ENCODE measurements at places on chromosomes 7 and 10. TPM values are rescaled to one million over a fixed set of nuclear protein-coding genes. Genes with fewer than 3 reads are reported as not detected.

Gene GOT1
- total RNA-seq: 20.3 TPM

Gene ARHGEF35
- total RNA-seq: 7.8 TPM

Gene OR2A42
- total RNA-seq: not detected

Gene RBP3
- not detected for total RNA-seq

Gene ADAP1
- total RNA-seq: 5.9 TPM

Gene SPDYE16
- total RNA-seq: 0.51 TPM

Gene PNLIPRP1
- total RNA-seq: not detected

Gene TLX1
- 0.05 TPM for total RNA-seq

Gene EBF3
- total RNA-seq: 7.8 TPM

Gene COL28A1
- total RNA-seq: 6.2 TPM

Gene PRPS1L1
- 2.7 TPM for total RNA-seq

Gene STEAP1B
- total RNA-seq: 6.4 TPM

Gene MYH16
- not detected for total RNA-seq

DNA sequence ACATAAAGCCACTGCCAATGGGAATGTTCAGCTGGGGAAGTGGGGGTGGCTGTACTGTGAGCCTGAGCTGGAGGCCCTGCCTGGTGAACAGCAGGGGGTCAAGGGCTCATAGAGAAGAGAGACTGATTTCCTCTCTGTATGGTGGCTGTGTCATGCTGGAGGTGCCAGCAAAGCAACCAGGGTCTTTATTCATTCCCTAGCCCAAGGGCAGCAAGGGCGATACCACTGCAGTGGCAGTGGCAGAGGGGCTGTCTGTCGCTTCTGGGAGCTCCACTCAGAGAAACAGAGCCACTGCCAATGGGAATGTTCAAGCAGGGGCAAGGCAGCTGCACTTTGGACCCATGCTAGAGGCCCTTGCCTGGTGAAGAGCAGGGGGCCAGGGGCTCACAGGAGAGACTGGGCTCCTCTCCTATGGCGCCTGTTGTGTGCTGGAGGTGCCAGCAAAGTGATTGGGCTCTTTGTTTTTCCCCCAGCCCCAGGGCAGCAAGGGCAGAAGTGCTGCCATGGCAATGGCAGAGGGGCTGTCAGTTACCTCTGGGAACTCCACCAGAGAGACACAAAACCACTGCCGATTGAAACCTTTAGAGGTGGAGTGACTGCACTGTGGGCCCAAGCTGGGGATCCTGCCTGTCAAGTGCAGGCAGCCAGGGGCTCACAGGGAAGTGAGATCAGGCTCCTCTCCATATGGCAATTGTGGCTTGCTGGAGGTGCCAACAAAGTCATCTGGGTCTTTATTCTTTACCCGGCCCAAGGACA, 545.1 kb downstream of the SH2D4B start:
- no peaks in the 10 kb centered on the region for H3K36me3 ChIP-seq
- H3K4me1 ChIP-seq: no peaks in the 10 kb centered on the region

- no peak overlapping the region for H3K4me3 ChIP-seq
- H3K36me3 ChIP-seq: no peaks in the 10 kb centered on the region
- no peak overlapping the region for H3K27ac ChIP-seq
- no peaks in the 10 kb centered on the region for H3K4me1 ChIP-seq
- H3K27me3 ChIP-seq: no peaks in the 10 kb centered on the region
Measured at GRCh38 chr10:118992496-118992895, 37.0 kb upstream of the NANOS1 start.

GRCh38 chr7:50562136-50562535, 3.1 kb downstream of the DDC start:
- H3K4me3 ChIP-seq: no peak overlapping the region
- H3K4me1 ChIP-seq: no peaks in the 10 kb centered on the region
- no peak overlapping the region for H3K27ac ChIP-seq
- H3K36me3 ChIP-seq: no peaks in the 10 kb centered on the region
- no peak for DNase-seq

DNA sequence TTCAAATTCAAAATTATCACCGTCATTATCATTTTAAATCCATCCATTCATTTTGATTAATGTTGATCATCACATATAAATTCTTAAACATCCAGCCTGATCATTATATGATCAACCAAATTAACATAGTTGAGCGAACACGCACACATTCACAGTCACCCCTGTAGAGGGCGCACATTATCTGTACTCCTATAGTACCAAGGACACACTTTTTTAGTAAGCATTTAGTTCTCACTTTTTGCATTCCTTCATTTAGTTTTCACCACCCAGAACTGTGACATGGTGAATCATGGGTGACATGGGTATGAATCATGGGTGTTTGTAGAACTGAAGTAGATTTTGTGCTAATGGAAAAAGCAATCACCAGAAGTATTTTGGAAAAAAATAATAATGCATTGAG, 26.0 kb upstream of the ZNF735 start:
- H3K4me1 ChIP-seq: no peaks in the 10 kb centered on the region
- H3K27ac ChIP-seq: no peak overlapping the region
- no peaks in the 10 kb centered on the region for H3K36me3 ChIP-seq
- DNase-seq: no peak
- H3K27me3 ChIP-seq: no peaks in the 10 kb centered on the region

DNA sequence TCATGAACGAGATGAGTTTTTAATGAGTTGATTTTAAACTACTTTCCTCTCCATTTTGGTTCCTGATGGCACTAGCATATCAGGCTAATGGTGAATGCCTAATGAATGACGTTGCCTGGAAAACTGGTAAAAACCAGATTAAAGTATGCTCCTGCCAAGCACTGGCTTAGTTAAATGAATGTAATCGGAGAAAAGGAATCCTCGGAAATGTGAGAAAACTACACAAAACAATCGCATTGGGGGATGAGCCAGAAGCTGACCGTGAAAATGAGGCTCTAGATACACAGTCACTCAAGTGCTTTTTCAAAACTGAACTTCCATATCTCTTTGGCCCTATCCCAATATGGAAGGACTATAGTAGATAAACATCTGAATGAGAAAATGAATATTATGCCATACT, 153.8 kb upstream of the COL1A2 start:
- no peak overlapping the region for H3K4me3 ChIP-seq
- H3K27me3 ChIP-seq: no peaks in the 10 kb centered on the region
- no peak for DNase-seq

DNA sequence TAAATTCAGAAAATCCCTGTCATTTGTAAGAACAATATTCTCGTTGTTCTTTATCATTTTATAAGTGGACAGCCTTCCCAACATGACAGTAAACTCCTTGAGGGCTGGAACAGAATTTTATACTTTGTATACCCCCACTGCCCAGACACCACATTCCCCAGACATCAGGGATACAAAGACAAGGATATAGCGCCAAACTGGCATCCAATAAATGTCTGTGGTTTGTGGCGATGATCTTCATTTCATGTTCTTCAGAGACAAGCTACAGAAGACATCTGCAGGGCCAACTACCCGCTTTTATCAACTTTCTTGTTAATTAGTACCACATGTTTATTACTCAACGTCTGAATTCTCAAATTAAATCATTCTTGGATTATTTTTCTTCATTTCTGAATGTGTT, 155.9 kb downstream of the ATE1 start:
- H3K27ac ChIP-seq: no peak overlapping the region
- DNase-seq: no peak
- no peaks in the 10 kb centered on the region for H3K27me3 ChIP-seq

- no peaks in the 10 kb centered on the region for H3K36me3 ChIP-seq
- H3K4me3 ChIP-seq: no peak overlapping the region
- no peak overlapping the region for H3K27ac ChIP-seq
- H3K4me1 ChIP-seq: no peaks in the 10 kb centered on the region
Measured at GRCh38 chr7:30936650-30937245, 25.1 kb downstream of the AQP1 start.

DNA sequence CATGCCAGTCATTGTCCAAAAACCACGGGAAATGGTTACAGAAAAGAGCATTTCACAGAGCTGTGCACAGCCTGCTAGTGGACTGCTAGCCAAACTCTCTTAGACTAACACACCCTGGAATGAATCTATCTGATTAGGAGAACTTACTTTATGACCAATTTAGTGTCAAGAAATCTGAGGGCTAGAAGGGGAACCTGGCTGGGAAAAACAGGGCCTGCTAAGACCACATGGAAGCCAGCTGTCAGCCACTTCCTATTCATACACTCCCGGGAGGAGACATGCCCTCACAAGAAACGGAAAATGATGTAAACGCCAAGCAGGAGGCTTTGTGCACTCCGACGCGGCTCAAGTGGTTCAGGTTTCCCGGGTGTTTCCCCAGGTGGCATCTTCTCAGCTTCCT, 54.8 kb downstream of the MPP7 start:
- H3K36me3 ChIP-seq: no peaks in the 10 kb centered on the region
- no peaks in the 10 kb centered on the region for H3K4me1 ChIP-seq
- H3K4me3 ChIP-seq: no peak overlapping the region
- DNase-seq: peak; percentile 43
- H3K27me3 ChIP-seq: no peaks in the 10 kb centered on the region
- no peak overlapping the region for H3K27ac ChIP-seq

DNA sequence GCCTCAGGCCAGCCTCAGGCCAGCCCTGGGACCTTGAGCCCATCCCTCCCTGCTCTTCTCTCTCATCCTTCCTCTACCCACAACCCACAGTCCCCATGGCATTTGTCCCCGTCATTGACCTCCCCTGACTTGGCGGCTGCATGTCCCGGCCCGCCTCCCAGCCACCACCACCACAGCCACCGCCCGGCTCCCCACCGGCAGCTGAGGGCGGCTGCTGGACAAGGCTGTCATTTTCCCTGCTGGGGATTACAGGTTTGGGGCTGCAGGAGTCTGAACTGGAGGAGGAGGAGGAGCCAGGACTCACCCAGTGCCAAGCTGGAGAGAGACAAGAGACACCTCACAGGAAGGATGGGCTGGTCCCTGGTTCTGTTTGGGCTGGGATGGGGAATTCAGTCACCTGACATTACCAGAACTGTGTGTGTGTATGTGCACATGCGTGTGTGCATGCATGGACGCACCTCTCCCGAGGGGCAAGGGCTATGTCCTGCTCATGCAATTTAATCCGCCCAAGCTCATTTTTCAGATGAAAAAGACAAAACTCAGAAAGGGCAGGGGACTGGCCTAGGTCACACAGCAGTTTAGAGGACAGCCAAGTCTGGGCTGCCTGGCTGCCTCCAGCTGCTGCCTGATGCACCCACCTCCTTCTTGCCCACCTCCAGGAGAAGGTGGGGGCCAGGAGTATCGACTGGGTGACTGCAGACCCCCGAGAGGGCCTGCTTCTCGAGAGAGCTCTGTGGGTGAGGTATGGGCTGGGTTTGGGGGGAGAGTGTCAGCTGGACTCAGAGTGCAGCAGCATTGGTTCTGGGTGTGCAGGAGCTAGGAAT, 113.1 kb downstream of the ZMIZ1 start:
- no peaks in the 10 kb centered on the region for H3K27me3 ChIP-seq
- peaks cover 6% of the 10 kb centered on the region for H3K4me1 ChIP-seq
- no peak overlapping the region for H3K4me3 ChIP-seq
- H3K36me3 ChIP-seq: no peaks in the 10 kb centered on the region

DNA sequence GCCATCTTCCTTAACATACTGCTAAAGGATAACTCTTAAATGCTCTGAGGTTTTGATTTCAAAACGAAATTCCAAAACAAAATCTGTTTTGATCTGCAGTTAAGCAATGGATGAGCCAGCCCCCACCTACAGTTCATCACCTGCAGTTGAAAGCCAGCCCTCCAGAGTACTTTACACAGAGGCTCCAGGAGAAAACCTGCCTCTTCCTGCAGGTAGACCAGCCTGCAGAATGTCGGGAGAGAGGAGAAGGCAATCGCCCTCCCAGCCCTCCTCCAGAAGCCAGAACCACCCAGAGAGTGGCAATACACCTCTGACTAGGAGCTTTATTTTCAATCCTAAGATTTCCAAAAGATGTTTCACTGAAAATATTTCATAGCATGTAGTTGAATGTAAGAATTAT, 798.1 kb downstream of the GATA3 start:
- no peaks in the 10 kb centered on the region for H3K4me1 ChIP-seq
- H3K4me3 ChIP-seq: no peak overlapping the region
- H3K36me3 ChIP-seq: no peaks in the 10 kb centered on the region
- no peak overlapping the region for H3K27ac ChIP-seq
- no peak for DNase-seq
- no peaks in the 10 kb centered on the region for H3K27me3 ChIP-seq

DNA sequence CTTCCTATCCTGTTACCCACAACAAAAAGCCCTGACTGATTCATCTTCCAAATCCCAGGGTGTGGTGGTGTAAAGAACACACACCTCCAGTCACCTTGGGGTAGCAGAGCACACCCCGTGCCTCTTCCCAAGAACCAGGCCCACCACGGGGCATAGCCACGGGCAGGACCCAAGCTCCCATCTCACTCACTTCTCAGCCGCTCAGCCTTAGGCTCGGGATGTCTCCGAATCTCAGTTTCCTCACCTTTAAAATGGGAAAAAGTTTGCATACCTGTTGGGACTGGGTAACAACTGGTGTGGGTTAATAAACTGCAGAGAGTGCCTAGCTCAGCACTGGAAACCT, 139.0 kb downstream of the FGFR2 start:
- H3K36me3 ChIP-seq: no peaks in the 10 kb centered on the region
- no peak overlapping the region for H3K4me3 ChIP-seq
- H3K27me3 ChIP-seq: no peaks in the 10 kb centered on the region
- H3K4me1 ChIP-seq: no peaks in the 10 kb centered on the region

GRCh38 chr10:7159928-7160327, 250.9 kb downstream of the SFMBT2 start:
- no peaks in the 10 kb centered on the region for H3K4me1 ChIP-seq
- H3K27ac ChIP-seq: no peak overlapping the region
- no peaks in the 10 kb centered on the region for H3K27me3 ChIP-seq
- no peaks in the 10 kb centered on the region for H3K36me3 ChIP-seq
- H3K4me3 ChIP-seq: no peak overlapping the region

DNA sequence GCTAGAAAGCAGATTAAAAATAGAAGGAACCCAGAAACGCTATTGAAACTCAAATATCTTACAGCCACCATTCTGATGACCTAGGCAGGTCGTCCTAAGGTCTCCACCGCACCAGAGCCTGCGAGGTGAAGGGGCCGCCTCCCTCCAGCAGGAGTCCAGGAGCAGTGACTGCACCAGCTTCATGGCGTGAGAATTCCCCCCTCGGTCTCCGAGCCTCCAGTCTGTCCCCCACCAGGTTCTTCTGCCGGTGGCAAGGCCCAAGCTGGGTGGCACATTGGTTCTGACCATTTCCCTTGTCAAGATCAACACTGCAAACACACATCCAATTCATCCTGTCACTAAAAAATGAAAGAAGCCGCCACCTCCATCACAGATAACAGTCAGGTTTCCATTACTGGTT, 98.7 kb downstream of the DIP2C start:
- H3K4me1 ChIP-seq: no peaks in the 10 kb centered on the region
- no peak for DNase-seq
- H3K27ac ChIP-seq: no peak overlapping the region
